HEK293T (cell line): ENCODE measurements at places on chromosomes 2 and 18.

DNA sequence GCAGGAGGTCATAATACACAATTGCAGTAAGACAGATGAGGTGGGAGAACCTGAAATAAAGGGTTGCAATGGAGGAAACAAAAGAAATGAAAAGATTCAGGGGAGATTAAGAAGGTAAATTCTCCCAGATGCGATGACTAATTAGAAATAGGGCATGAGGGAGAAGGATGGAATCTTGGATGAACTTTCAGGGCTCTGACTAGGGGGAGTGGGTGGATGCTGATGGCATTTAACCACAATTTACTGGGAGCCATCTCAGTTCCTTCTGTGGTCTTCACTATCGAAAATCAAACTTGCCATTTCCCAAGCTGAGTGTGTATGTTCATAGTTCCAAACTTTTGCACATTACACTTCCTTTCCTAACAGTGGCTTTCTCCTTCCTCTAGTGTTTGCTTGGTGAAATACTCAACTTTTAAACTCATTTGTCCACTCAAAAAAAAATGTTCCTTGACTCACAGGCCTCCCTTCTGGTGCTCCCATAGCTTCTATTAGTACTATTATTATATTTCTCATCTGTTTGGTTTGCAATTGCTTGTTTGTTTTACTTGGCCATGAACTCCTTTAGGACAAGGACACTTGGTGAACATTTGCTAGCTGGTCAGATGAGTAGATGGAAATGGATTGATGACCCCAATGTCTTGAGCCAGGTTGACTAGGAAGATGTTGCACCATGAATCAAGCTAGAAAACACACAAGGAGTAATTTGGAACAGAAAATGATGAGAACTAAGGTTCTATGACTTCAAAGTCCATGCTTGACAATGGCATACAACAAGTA is 178.5 kb downstream of the DIS3L2 start:
- DNase-seq: no peak

DNA sequence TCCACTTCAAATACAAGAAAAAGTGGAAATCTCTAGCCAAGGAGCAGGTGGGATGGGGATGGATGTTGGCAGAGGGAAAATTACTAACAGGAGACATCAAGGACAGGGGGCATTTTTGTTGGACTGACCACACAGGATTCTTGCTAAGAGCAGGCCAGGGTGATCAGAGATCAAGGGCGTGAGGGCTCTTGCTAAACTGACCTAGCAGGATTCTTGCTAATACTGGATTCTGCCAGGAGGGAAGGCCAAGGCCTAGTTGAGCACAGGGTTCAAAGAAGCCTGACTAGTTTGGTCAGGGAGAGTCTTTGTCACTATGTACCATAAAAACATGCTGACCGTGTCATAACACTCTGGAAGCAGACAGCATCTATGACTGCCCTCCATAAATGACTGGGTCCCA is 442.7 kb downstream of the PID1 start:
- no peak for DNase-seq

- no peak for DNase-seq
Observed at GRCh38 chr18:24840640-24841039, 380.2 kb downstream of the HRH4 start.

GRCh38 chr18:62844850-62845643 is 129.7 kb downstream of the PHLPP1 start:
- no peak for DNase-seq

DNA sequence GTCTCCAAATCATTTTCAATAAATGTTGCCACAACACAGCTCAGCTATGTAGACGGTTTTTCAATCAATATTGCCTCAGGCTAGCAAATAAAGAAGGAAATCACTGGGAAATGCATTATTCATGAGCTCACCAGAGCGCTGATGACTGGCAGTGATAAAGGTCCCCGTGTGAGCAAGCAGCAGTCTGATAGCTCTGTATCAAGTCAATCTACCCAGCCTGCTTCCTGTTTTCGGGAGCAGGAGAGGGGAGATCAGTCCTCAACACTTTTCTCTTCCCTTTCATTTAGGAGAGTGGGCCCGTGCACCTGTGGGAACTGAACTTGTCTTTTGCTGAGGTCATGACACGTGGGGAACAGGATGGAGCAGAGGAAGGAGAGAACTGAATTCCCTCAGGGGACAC is 253.9 kb upstream of the SIX2 start:
- no peak for DNase-seq
